Epithelial cell of proximal tubule (primary cell): ENCODE measurements at places on chromosomes 4 and X. TPM values are rescaled to one million over a fixed set of nuclear protein-coding genes. Genes with fewer than 3 reads are reported as not detected.

- no peak for DNase-seq
These were observed 147.9 kb downstream of the CHIC2 start for GRCh38 chr4:53916431-53916889.

DNA sequence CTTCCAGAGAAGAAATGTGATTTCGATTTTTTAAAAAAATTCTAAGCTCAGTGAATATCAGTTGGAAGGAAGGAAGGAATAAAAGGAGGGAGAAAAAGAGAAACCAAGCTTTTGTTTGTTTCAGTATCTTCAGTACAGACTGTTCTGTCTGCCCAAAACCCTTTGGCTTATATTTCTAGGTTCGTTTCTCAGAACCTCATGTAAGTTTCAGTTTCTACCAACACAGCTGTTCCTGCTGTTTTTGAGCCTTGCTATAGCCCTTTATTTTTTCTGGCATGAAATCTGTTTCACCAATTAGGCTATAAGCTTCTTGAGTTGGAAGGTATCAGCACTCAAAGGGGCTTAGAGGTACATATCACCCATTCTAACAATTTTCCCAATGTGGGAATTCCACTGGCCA lies 157.9 kb downstream of the GBA3 start:
- DNase-seq: no peak

GRCh38 chrX:47706575-47706974 lies 47.6 kb upstream of the UXT start:
- DNase-seq: no peak

DNA sequence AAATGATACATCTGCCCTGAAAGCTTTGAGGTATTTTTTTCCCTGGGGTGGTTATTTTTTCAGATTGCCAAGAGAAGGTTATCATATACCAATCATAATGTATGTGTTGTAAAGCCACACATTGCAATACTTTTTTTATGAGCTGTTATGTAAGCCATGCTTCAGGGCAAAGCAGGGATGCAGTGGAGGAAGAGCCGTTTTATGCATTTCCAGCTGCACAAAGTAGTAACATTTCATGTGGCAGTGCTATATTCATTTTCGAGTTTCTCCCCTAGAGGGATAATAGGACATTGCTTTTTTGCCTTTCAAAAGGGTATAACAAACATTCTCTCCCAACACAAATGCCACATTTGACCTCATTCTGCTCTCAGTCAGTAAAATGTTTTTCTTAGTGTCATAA lies 68.5 kb downstream of the GALNT7 start:
- no peak for DNase-seq

DNA sequence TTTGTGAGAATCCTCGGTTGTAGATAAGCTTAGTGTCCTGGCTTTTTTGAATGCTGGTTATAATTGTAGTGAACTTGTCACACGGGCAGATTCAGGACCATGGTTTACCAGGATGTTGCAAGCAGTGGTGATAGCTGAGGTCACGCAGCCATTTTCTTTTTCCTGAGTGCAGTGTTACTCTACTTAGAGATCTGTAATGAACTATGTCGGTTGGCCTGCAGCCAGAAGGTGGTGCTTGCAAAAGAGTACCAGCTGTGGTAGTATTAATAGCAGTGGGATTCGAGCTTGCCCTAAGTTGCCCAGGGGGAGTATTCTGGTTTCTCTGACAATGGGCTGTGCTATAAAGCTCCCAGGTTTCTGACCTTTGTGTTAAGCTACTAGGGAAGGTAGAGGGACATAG lies 368.9 kb downstream of the SLITRK2 start:
- DNase-seq: no peak

Gene C4orf50
- not detected in 2 replicates for total RNA-seq

Gene GLOD5
- not detected in 2 replicates for total RNA-seq

Gene RNF150
- total RNA-seq: 0.58 and 0.69 TPM in 2 replicates

Gene SATL1
- total RNA-seq: 0.07 TPM in 1 of 2 replicates, not detected in the other
